ENCODE measurements at places on chromosomes 7 and 10. TPM values are rescaled to one million over a fixed set of nuclear protein-coding genes. Genes with fewer than 3 reads are reported as not detected.

The CLRN3 gene
- not detected for total RNA-seq

The LIPM gene
- not detected for total RNA-seq

The SEMA3C gene
- 127 TPM for total RNA-seq

The SRGN gene
- 36.7 TPM for total RNA-seq

Measured in smooth muscle cell of bladder (primary cell).